Kidney tubule cell (primary cell): ENCODE measurements at places on chromosomes 7 and 10.

- peak; percentile 25 for DNase-seq
These were observed 22.2 kb downstream of the ZDHHC16 start for GRCh38 chr10:97468162-97468561.

- DNase-seq = no peak
These were observed at the start of gene DPYSL4 for GRCh38 chr10:132186488-132187429. TSS of gene DPYSL4 (plus strand) at chr10:132186948. CDS start at chr10:132187064, 116 bp downstream.

GRCh38 chr7:99460651-99461050 is 5.3 kb downstream of the ATP5MF start:
- DNase-seq = no peak

DNA sequence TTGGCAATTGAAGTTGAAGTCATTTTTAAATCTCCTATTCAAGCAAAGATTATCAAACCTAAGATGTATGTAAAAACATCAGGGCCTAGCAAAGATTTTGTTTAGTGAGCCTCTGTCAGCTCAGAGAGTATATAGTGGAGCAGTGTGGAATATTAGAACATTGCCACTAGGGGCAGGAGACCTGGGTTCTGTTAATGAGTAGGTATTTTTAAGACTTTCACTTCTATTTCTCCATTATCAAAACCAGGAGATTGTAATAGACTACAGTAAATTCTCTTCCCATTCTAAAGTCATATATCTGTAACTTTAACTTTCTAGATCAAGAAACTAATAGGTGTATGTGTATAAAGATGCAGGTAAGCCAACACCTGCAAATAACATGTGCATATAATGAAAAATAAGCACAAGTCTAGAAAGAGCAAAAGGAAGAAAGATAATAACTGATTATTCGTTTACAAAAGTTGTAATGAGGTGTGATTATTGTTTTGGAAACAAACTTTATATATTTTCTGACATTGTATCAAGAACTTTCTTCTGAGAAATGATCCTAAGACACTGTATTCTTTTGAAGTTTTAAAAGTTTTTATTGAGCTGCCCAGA is 64.4 kb downstream of the KCND2 start:
- peak; percentile 39 for DNase-seq

DNA sequence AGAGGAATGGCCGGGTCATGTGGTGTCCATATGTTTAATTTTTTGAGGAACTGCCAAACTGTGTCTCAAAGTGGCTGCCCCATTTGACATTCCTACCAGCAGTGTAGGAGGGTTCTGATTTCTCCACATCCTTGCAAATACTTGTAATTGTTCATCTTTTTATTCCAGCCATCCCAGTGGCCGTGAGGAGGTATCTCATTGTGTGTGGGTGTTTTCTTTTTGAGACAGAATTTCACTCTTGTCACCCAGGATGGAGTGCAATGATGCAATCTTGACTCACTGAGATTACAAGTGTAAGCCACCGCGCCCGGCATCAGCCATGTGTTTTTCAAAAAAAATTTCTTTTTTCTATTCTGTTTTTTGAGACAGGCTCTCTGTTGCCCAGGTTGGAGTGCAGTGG is 38.7 kb upstream of the DLG5 start:
- peak; percentile 10 for DNase-seq

- DNase-seq = no peak
These were observed 75.9 kb upstream of the PTPRZ1 start for GRCh38 chr7:121796936-121797656.

GRCh38 chr7:4633012-4633411 is 49.1 kb upstream of the FOXK1 start:
- peak; percentile 70 for DNase-seq

GRCh38 chr7:124351950-124352349 is 319.1 kb upstream of the TMEM229A start:
- no peak for DNase-seq

DNA sequence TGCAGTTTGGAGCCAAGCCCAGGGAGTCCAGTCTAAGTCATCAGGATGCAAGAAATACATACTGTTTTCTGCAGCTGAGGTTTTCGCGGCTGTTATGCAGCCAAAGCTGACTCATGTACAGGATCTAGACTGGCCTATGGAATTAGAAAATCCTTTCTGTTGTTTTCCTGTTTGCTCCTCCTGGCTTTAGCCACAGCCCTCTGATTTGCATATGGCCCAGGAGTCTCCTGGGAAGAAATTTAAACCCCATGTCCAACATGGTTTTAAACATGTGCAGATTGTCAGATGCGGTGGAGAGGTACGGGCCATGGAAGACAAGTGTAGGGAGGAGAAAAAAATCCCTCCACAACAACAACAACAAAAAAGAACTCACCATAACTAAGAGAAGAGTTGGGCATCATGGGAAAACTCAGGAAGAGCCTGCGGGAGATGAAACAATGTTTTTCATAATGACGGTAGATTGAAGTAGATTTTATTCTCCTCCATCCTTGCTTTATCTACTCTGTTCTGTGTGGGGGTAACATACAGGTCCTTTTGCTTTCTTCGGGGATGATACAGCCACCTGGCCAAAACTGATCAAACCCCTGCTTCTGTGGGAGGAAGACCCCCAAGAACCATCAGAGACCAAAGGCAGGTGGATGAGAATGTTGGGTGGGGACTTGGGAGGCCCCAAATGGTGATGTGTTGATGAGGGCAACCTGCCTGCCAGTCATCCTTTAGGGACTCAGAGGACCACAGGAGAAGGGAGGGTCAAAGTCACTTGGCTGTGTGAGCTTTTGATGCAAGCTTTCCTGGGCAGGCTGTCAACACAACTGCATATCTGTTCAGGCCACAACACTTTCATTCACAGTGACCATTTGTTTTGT is 29.8 kb upstream of the GNA12 start:
- peak; percentile 92 for DNase-seq

DNA sequence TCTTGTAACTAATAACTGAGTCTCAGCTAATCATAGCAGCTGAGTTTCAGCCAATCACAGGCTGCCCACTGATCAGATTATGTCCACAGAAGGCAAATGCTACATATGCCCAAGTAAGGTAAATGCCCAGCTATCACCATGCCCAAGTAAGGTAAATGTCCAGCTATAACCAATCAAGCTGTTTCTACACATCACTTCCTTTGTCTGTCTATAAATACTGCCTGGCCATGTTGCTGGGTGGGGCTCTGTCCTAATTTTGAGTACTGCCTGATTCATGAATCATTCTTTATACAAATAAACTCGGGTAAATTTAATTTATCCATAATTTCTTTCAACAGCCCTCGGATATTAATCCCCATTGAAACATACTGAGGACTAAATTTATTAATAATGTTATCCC is 312.4 kb downstream of the CACNA2D1 start:
- no peak for DNase-seq

DNA sequence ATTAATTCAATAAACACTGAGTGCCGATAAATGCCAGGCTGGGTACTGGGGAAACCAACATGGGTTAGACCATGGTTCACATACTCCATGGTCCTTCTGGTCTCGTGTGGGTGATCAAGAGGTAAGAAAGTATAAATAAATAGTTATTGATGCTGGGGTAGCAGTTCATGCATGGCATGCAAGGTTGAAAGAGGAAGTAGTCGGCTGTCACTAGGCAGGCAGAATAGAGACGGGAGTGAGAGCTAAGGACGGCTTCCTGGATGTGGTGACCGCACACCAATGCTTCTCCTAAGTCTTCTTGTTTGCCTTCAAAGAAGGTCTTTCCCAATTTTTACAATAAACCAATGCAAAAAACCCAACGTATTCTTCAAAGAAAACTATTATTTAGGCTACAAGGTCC is 208.6 kb downstream of the ADAM12 start:
- no peak for DNase-seq

- no peak for DNase-seq
These were observed 11.6 kb upstream of the PRKCQ start for GRCh38 chr10:6591668-6592067.

GRCh38 chr7:75819711-75820110 is 6.1 kb upstream of the CCL24 start:
- DNase-seq = no peak

DNA sequence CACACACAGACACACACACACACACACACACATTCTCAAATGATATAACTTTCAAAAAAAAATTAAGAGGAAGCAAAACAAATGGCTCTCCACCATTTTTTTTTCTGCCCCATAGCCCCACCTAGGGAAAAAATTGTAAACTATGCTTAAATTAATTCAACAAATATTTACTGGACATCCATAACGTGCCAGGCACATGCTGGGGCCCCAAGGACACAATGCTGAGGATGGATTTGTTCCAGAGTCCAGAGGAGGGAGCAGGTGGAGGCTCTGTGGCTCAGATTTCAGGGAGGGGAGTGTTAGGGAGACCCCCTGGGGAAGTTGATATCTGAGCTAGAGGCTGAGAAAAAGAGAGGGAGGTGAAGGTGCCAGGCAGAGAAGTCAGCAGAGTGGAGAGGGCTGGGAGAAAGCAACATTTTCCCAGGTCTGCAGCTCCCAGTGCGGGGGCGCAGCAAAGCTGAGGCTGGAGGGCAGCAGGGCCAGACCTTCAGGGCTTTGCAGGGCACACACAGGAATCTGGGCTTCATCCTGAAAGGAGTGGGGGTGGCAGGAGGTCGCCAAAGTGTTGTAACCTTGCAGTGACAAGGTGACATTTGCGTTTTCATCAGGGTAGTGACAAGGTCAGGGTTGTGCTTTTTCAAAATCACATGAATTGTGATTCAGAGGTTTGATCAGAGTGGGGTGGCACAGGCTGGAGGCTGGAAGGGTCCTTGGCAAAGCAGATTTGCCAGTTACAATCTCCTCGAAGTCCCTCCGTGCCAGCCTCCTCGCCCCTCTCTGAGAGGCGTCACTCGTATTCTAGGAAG is 261.6 kb downstream of the WDR11 start:
- DNase-seq = peak; percentile 4
